H1 (cell line): ENCODE measurements at places on chromosomes 1 and 21.

DNA sequence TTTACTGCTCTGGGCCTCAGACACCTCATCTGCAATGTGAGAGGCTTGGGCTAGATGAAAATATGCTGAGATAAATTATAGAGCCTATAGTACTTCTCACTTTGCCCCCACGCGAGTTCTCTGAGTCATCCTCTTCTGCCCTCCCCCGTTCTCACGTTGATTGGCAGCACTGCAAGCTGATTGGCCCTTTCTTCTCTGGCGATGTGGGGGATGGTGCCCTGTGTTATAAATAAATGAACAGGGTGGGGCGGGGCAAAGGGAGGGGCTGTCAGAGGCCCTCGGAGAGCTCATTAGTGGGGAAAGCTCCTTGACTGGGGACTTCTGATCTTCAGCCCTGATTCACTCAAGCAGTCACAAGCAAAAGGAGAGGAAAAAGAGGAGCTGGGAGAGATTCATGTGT is 64.3 kb upstream of the ZC3H12A start:
- DNase-seq: no peak

DNA sequence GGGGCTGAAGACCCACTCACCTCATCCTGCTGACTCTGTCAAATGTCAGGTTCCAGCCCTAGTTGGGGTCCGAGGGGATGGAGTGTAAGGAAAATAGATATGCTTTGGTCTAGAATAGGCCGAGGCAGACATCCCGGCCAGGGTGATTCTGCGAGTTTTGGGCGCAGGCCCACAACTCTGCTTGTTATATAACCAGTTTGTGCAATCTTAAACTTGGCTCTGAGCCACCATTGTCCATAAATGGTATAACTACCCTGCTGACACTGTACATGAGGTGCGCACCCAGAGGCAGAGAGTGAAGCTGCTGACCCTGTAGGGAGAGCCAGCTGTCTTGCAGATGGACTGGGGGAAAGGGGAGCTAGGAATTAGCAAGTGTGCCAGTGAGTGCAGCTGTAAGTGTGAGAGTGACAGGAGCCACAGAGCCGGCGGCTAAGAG is 1388.8 kb downstream of the AMY1C start:
- DNase-seq: no peak

DNA sequence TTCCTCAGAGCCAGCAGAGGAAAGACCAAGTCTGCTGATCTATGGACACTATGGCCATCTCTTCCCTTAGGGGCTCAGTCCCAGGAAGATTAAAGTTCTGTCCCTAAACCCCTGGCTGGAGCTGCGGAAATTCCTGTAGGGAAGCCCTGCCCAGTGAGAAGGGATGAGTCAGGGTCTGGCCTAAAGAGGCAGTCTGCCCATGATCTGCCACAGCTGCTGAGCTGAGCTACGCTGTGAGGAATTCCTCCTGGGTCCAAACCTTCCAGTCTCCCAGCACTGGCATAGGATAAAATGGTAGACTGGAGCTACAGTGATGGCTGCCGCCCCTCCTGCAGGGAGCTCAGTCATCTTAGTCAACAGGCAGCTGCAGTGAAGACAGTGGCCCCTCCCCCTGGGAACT is 213.7 kb downstream of the BRINP2 start:
- DNase-seq: no peak

- no peak for DNase-seq
Observed at GRCh38 chr1:63651161-63651701, 58.0 kb downstream of the PGM1 start.

GRCh38 chr1:100443811-100444571 is 91.7 kb downstream of the CDC14A start:
- no peak for DNase-seq

GRCh38 chr1:24382165-24382577 is 31.4 kb downstream of the STPG1 start:
- no peak for DNase-seq

DNA sequence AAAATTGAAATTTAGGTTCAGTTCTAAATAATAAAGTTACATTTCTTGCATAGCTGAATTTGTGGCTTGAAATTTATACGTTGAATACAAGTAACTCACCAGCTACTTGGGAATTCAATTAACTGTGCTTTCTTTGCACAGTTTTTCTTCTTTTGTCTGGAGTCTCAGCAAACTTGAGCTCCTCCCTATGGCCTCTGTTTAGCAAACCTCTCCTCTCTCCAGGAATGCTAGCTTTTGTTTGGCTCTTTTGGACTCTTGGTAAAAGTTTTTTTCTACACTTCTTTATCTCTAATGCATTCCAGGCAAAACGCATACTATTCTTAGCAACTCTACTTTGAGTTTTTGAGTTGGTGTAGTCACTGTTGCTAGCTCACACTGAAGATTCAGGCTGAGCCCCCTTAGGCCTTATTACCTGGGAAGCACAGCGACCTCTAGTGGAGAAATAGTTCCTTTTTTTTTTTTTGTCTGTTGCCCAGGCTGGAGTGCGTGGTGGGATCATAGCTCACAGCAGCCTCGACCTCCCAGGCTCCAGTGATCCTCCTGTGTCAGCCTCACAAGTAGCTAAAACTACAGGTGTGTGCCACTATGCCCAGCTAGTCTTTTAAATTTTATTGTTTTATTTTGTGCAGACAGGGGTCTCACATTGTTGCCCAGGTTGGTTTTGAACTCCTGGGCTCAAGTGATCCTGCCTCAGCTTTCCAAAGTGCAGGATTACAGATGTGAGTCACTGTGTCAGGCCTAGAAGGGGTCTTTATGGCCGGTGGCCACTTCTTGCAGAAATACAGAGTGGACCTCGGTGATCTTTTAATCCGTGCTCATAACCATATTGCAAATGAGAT is 61.7 kb downstream of the CASQ2 start:
- no peak for DNase-seq

GRCh38 chr1:118979754-118980575 is 8.2 kb downstream of the TBX15 start:
- DNase-seq: peak; percentile 70

DNA sequence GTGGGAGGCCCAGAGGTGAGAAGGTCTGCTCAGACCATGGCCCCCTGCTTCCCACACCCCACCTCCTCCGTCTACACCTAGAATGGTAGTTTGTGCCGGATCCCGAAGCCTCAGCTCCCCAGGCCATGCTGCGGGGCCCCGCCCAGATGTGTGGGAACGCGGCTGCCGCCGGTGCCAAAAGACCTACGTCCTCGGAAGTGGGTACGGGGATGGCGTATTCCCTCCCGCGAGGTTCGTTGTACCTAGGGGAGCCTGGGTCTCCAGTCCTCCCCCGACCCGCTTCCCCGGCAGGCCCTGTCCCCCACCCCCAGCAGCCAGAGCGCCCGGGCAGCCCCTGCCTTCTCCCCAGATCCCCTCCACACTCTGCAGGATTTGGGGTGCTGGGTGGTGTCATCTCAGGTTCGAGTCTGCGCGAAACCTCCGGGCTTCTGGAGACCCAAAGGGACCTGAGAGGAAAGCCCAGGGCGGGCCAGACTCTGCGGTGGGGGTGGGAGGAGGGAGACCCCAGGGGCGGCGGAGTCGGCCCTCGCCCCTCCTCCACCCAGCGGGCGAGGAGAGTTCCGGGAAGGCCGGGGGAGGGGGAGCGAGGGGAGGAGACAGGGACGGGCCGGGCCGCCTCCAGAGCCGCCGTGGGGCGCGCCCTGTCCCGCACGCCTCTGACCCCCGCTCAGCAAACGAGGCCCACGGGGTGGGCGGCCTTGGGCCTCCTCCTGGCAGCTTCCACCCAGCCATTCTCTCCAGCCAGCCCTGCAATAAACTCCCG is 6.2 kb upstream of the PRDM16 start:
- peak; percentile 59 for DNase-seq

GRCh38 chr1:51421964-51422363 is 91.6 kb upstream of the TTC39A start:
- no peak for DNase-seq

- no peak for DNase-seq
Observed at GRCh38 chr1:207814469-207814868, 62.6 kb downstream of the CD46 start.

- DNase-seq: no peak
Observed at GRCh38 chr1:3750741-3751140, 1.5 kb upstream of the CCDC27 start.

- peak; percentile 72 for DNase-seq
Observed at GRCh38 chr1:32413507-32414185, 19.4 kb upstream of the BSDC1 start.

DNA sequence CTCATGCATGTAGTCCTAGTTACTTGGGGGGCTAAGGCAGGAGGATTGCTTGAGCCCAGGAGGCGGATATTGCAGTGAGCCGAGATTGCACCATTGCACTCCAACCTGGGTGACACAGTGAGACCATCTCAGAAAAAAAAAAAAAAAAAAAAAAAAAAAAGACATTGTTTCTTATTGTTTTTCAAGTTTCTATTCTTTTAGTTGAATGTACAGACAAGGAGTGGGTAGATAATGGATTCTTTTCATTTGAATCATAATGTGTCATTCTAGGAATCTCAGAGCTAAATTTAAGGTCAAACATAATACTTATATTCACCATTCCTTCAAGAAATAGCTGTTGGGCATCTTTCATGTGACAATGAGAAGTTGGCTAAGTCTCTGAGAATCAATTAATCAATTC is 157.0 kb upstream of the C21orf91 start:
- no peak for DNase-seq

DNA sequence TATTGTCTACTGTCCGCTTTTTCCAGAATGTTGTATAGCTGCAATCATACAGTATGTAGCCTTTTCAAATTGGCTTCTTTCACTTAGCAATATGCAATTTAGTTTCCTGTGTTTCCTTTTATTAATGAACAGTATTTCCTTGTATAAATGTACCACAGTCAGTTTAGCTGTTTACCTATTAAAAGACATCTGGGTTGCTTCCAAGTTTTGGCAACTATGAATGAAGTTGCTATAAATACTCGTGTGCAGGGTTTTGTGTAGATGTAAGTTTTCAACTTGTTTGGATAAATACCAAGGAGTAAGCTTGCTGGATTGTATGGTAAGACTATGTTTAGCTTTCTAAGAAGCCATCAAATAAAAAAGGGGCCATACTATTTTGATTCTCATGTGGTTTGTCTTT is 24.4 kb upstream of the KCNJ6 start:
- DNase-seq: no peak

DNA sequence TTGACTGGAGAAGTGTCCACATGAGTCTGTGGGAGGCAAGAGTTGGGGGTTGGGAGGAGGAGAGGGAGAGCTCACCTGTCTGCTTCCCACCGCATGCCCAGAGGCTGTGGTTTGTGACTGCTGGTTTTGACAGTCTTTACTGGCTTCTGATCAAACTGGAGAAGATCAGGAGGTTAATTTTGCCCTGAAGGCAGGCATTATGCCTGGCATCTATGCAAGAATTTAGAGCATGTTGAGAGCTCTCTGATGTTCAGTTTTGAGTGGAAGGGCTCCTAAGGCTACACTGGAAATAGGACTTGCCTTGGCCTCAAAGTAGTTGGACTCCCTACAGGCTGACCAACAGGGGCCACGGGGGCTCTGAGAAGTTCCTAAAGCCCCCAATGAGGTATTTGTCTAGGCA is 101.6 kb downstream of the TLR5 start:
- no peak for DNase-seq

GRCh38 chr1:72115290-72115689 is 167.0 kb downstream of the NEGR1 start:
- DNase-seq: no peak

DNA sequence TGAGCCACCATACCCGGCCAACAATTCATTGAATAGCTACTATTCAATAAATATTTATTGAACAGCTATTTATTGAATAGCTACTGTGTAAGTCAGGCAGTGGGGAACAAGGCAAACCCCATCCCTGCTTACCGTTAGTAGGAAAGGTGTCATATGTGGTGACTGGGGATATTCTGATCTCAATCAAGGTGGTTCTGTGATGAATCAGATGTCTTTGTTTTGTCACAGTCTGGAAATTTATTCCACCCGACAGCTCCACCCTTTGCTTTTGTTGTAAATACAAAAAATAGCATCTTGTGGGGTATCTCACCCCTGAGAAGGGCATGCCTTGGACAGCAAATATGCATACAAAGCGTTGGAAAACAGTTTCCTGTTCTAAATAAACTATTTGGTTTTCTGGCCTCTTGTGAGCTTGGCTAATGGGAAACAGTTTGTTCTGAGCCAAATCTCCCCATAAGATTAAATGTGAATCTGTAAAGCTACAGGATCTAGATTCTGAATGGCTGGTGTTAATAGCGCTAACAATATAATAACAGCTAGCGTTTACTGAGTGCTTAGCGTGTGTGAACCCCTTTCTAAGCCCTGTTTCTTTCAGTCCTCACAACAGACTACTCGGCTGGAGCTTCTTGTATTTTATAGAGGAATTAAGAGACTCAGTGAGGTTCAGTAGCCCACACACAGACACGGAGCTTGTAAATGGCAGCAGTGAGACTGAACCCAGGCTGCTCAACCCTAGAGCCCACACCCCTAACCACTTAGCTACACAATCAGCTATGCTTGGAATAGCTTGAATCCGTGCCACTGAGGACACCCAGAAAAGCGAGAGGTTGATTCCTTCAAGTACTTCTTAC is 5.5 kb downstream of the PDPN start:
- DNase-seq: no peak

- DNase-seq: no peak
Observed at GRCh38 chr1:172224871-172225270, 195.6 kb upstream of the C1orf105 start.

DNA sequence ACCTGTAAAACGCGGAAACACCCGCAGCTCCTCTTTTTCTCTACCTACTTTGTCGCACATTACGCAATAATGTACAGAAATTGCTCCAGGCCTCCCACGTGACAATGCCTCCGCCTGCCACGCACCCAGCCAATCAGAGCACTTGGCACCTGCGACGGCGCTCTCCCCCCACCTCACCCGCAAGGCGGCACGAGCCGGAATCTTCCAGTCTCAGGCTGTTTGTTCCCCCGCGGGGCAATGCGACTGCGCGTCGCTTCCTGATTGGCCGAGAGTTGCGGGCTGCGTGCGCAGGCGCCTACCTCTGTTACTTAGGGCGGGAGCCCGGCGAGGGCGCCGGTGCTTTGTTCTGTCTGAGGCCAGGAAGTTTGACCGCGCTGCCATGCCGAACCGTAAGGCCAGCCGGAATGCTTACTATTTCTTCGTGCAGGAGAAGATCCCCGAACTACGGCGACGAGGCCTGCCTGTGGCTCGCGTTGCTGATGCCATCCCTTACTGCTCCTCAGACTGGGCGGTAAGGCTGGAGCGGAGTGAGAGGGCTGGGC is at the start of gene MAEL:
Gene MAEL (plus strand): TSS at position 307 of the 542 bp plus-strand sequence. CDS start 73 bp downstream, at position 380.
- no peak for DNase-seq

DNA sequence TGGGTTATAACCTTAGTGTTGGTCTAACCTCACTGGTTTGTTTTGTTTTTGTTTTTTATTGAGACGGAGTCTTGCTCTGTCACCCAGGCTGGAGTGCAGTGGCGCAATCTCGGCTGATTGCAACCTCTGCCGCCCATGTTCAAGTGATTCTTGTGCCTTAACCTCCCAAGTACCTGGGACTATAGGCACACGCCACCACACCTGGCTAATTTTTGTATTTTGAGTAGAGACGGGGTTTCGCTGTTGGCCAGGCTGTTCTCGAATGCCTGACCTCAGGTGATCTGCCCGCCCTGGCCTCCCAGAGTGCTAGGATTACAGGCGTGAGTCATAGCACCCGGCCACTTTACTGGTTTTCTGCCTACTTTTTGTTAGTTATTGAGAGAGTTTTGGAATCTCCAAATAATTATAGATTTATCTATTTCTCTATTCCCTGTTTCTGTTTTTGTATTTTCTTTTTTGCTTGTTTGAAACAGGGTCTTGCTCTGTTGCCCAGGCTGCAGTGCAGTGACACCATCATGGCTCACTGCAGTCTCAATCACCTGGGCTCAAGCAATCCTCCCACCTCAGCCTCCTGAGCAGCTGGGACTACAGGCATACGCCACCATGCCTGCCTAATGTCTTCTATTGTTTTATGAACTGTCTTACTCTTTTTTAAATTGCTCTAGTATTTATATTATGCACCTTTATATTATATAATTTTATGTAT is 21.4 kb downstream of the SMG7 start:
- DNase-seq: no peak
